ENCODE measurements at places on chromosomes 5 and 9.
A peak's percentile ranks its signal among the peaks of the same experiment; 100 is the strongest.

DNA sequence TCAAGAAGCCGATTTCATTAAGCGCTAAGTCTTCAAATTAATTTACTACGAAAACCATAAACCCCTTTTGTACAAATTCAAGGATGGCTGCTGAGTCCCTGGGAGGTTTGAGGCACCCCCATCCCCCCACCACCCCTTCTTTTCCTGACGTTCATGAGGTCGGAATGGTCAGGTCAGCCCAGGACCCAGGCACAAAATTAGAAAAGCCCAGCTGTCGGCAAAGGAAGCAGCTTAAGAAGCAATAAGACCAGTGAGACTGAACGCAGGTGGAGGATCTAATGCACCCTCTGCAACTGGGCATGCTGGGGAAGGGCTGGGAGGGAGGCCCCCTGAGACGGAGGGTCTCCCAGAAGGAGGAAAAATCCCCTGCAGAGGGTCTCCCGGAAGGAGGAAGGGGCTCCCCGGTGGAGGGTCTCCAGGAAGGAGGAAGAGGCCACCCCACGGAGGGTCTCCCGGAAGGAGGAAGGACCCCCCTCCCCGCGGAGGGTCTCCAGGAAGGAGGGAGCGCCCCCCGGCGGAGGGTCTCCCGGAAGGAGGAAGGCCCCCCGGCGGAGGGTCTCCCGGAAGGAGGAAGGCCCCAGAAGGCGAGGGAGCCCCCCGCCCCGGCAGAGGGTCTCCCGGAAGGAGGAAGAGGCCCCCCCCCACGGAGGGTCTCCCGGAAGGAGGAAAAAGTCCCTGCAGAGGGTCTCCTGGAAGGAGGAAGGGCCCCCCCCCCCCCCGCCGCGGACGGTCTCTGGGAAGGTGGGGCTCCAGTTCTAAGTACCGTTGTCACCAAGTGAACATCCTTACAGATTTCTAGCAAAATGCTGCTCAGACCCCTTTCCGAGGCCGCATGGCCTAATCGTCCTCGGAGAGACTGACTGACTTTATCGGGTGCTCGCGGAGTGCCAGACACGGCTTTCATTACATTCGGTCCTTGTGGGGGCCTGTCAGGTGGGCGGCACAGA is 74.4 kb upstream of the FCN1 start:
- DNase-seq: no peak

DNA sequence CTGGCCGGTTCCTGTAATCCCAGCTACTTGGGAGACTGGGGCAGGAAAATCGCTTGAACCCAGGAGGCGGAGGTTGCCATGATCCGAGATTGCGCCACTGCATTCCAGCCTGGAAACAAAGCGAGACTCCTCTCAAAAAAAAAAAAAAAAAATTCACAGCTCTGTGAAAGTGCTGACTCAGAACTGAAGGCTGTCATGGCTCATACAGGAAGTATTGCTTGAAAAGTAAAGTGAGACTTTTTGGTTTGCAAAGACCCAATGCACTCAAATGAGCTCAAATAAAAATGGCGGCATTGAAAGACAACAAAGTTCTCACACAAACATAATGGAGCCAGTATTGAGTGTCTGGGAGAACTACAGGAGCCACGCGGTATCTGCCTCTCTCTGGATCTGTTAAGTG is 202.1 kb downstream of the FBXL7 start:
- no peak for DNase-seq

- no peak for DNase-seq
Observed at GRCh38 chr9:17970277-17970676, 391.4 kb downstream of the SH3GL2 start.

- no peak for DNase-seq
Observed at GRCh38 chr9:91035825-91036208, 234.2 kb downstream of the SYK start.

DNA sequence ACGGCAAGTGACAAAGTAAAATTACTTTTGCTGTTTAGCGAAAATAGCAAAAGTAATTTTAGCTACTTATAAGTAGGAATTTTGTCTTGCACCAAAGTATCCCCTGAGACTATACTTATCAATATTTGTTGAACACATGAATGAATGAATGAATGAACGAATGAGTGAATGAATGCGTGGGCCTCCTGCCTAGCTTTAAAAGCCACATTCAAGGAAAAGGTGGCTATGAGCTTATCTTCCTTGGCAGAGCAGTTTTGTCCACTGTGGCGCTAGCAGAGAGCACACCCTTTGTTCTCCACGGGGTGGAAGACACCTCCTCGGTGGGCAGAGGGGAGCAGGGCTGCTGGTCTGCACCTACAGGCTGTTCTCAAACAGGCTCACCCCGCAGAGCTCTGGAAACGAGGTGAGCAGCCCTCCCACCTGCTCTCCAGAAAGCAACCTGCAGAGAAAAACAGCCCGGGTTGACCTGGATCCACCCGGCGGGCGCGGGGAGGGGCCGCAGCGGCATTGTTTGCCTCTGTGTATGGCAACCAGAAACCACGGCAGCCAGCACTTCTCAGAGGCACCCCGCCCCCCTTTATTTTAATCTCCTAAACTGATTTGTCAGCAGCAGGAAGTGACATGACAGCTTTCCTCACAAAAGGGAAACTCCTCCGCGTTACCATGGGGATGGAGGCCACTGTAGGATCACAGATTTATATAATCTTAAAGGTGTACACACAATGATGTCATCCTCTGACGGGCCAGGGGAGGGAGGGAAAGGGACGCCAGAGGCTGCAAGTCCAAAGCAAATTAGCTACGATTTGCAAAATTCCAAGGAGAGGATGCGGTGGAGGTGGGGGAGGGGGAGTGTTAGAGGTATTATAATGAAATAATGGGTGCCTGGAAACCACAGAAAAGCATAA is 5.9 kb downstream of the DUSP1 start:
- peak; percentile 98 for DNase-seq

- no peak for DNase-seq
Observed at GRCh38 chr5:160357394-160357793, 13.0 kb downstream of the C1QTNF2 start.
